Suppressor macrophage (primary cell): ENCODE measurements at places on chromosomes 5 and 9.

DNA sequence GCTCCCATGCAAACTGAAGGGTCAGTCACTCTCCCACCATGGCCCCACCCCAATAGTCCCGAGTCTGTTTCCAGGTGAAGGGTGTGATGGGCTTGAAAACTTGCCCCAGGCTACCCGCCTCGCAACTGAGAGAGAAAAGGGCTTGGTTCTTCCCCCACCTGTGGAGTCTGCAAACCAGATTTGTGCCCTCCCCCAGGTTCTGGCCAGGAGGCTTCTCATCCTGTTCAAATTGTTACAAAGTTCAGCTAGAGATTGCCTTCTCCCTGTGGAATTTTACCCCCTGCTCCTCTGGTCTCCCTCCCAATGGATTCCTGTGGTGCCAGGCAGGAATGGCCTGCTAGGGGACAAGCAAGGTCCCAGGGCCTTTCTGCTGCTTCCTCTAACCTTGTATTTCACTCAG, 93.1 kb upstream of the ACO1 start:
- DNase-seq = no peak

- no peak for DNase-seq
Measured at GRCh38 chr9:106921341-106921899, 58.5 kb downstream of the ZNF462 start.

- peak; percentile 1 for DNase-seq
Measured at GRCh38 chr5:20605732-20606525, 617.9 kb upstream of the CDH18 start.

DNA sequence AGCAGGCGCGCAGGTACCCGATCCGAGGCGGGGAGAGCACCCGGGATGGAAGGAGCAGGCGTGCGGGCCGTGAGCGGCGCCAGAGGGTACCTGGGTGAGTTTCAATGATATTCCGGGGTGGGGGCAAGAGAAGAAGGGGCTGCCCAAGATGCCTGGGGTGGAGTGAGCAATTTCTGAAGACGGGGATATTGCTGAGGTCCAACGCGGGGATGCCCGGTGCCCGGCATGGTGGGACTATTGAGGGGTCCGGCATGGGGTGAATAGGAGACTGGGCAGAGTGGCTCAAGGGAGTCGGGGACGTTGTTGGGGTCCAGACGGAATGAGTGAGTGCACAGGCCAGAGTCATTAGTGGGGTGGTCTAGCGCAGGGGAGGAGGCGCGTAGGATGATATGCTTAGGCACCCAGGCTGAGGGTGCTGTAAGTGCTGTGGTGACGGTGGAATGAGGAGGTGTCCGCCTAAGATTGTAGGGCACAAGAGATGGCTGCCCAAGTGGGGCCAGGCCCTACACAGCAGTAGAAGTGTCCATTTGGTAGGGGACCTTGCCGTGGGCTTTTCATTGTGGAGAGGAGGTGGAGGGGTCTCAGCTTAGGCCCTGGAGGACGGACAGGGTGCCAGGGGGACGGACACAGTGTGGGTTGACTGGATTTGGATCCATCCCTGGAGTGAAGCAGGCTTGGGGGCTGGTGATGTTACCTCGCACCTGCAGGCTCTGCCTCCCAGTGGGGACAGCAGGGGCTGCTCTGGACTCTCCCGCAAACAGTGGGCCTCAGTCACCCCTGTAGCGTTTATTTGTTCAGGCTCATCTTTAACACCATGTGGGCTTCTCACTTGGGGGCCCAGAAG, 719 bp downstream of the MIGA2 start:
- DNase-seq = no peak

DNA sequence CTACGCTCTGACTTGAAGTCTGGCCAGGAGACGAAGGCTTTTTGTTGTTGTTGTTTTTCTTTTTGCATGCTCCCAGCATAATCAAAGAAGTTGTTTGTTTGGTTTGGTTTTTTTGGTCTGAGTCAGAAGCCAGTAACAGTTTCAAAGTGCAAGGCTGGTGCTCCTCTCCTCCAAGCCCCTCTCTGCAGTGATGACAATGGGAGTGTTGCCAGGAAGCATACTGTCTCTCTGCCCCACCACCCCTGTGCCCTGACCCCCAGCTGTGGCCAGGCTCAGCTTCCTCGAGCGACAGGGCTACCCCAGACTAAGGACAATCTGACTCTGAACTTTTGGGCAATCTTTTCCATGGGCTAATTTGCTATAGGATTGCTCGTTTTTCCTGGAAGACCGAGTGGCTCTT, 173.8 kb upstream of the PITX1 start:
- no peak for DNase-seq

DNA sequence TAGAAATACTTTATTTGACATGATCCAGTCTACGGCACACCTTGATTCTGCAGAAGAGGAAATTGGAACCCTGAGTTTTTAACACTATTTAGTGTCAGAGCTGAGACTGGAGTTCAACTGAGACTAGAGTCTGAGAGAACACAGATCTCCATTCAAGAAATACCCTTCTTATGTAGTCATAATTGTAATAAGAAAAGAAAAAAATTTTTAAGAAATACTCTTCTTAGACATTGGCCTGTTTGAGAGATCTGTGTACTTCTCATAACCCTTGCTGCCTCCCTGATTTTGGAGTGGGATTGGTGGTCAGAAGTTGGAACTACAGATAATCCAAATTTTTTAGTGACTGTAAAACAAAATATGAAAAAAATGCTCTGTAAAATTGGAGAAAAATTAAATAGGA, 253.4 kb downstream of the ARRDC3 start:
- no peak for DNase-seq

- DNase-seq = no peak
Measured at GRCh38 chr5:110846398-110847001, 107.7 kb downstream of the SLC25A46 start.

DNA sequence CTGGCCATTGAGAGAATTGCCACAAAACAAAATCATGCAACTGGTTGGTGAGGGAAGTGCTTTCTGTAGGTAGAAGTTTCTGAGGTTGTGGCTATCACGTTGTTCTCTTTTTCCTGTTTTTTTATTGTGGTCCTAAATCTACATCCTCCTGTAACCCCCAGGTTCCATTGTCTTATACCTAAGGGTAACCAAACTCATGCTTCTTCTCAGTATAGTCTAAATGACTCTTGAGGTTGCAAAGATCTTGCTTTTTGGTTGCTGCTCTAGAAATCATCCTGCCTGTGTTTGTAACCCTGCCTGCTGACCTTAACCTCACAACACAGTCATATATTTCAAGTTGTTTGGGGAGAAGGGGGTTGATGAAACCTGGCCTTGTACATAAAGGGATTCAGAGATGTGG, 273.1 kb downstream of the CD180 start:
- DNase-seq = no peak

- no peak for DNase-seq
Measured at GRCh38 chr5:118883362-118883761, 105.0 kb downstream of the DTWD2 start.

- no peak for DNase-seq
Measured at GRCh38 chr9:85021686-85022085, 352.2 kb downstream of the NTRK2 start.

DNA sequence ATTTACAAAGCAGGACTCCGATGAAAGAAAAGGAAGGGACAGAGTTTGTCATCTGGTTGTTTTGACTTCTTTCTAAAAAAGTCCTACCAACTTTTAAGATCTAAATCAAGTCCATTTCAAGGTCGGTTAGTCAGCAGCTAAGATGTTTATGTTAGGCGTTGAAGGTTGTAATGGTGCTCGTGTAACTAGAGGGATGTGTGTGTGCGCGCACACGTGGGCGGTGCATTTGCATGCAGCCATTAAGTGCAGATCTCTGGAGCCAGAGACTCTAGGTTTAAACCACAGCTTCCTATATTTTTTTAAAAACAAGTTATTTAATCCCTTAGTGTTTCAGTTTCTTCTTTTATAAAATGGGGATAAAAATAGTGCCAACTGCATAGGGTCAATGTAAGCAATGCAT, 77.0 kb upstream of the SMIM32 start:
- DNase-seq = no peak

DNA sequence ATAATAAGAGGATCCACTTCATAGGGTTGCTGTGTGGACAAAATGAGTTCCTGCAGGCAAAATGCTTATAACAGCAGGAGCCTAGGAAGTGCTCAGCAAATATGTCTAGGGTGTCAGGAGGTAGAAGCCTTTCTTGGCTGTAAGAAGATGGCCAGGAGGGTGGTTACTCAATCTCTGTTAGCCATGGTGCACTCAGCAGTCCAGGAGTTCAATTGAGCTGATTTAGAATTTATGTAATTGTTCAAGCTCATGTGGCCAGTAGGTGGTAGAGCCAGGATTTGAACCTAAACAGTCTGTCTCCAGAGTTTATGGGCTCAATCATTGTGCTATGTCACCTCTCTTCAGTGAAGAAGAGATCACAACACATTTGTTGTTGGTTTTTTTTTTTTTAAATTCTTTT, 381.2 kb downstream of the KIF4B start:
- no peak for DNase-seq

GRCh38 chr5:151243564-151243963, 9.4 kb upstream of the GM2A start:
- DNase-seq = no peak

DNA sequence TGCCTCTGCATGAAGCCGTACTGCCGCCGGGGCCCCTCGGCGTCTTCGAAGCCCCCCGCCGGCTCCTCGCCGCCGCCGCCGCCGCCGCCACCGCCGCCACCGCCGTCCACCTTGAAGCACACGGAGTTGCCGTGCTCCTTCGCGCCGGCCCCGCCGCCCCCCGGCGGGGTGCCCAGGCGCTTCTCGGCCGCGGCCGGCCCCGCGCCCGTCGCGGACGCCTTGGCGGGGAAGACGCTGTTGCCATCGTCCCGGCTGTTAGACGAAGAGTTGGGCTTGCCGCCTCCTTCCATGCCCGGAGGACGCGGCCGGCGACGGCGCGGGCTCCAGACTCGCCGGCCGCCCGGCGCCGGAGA, 400 bp downstream of the HCN1 start:
- DNase-seq = no peak

GRCh38 chr5:164742025-164742424, 1236.6 kb downstream of the MAT2B start:
- no peak for DNase-seq

DNA sequence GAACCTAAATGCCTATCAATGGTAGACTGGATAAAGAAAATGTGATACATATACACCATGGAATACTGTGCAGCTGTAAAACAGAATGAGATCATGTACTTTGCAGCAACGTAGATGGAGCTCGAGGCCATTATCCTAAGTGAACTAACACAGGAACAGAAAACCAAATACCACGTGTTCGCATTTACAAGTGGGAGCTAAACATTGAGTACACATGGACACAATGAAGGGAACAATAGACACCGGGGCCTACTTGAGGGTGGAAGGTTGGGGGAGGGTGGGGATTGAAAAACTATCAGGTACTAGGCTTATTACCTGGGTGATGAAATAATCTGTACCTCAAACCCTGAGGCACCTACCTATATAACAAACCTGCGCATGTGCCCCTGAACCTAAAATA, 22.4 kb upstream of the DEPDC1B start:
- DNase-seq = no peak

GRCh38 chr5:1497242-1497777, 26.4 kb downstream of the LPCAT1 start:
- DNase-seq = peak; percentile 61

- DNase-seq = no peak
Measured at GRCh38 chr5:40141896-40142295, 537.8 kb upstream of the PTGER4 start.

- no peak for DNase-seq
Measured at GRCh38 chr5:174545926-174546325, 178.5 kb upstream of the MSX2 start.

DNA sequence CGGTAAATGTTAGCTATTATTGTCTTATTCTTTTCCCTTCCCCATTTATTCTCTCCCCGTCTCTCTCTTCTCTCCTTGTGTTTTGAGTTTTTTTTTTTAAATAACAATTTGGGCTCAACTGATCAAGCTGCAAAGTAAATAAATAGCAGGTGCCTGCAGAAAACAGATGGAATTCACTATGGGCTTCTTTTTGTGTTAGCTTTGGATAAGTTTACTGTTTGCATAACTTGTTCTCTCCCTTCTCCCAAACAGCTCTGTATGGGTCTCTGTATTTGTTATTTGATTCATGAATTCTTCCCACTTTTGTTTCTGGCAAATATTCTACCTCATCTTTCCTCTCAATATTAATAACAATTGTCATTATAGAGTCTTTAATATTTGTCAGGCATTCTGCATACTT, 111.8 kb upstream of the ASTN2 start:
- no peak for DNase-seq

DNA sequence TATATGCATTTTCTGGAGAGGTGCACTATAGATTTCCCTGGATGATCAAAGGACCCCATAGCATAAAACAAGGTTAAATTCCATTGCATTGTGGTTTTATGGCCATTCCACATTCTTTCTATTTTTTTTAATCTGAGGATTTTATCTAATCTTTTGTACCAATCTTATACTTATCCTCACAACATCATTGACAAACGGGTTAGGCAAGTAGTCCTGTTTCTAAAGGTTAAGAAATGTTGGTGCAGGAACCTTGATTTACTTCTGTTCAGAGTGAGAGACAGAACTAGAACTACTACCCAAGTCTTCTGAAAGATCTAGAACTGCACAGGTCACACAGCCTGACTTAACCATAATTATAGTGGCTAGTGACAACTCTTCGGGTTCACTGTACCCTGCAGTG, 5.7 kb upstream of the DAB2 start:
- no peak for DNase-seq

DNA sequence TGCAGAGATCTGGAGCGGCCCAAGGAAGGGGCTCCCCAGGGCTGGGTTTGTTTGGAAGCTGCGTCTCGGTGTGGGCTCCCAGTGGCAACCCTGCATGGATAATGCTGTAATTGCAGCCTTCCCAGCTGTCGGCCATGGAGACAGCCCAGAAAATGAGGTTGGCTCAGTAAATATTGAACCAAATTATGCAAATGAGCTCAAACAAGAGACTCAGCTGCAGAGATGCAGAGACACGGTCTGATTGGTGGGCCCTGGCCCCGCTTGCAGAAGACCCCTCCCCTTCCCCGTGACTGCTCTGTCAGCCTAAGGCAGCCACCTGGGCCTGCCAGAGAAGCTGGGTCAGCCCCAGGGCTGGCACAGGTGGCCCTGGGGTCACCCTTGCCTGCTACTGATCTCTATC, 75.9 kb downstream of the RAD23B start:
- DNase-seq = no peak

GRCh38 chr5:168121138-168121494, 170.3 kb upstream of the WWC1 start:
- no peak for DNase-seq
